Pulmonary artery endothelial cell (primary cell): ENCODE measurements at places on chromosomes 2 and 18. TPM values are rescaled to one million over a fixed set of nuclear protein-coding genes. Genes with fewer than 3 reads are reported as not detected.

The SP100 gene
- total RNA-seq: 110 and 132 TPM in 2 replicates

The SPATS2L gene
- 22.6 and 36.4 TPM in 2 replicates for total RNA-seq

The EHBP1 gene
- total RNA-seq: 22.2 and 33.5 TPM in 2 replicates

The CHRNG gene
- total RNA-seq: not detected in 2 replicates

The RSAD2 gene
- 0.63 and 0.66 TPM in 2 replicates for total RNA-seq

The PPP1R7 gene
- 45.9 and 59.5 TPM in 2 replicates for total RNA-seq

The DIPK1C gene
- not detected in 2 replicates for total RNA-seq

The PEX13 gene
- total RNA-seq: 36.9 and 44.1 TPM in 2 replicates

The SCG2 gene
- not detected in 2 replicates for total RNA-seq

The SDC1 gene
- 2.3 and 18.3 TPM in 2 replicates for total RNA-seq

The MREG gene
- 5.1 and 6.7 TPM in 2 replicates for total RNA-seq

The FAM161A gene
- total RNA-seq: 2.0 and 2.9 TPM in 2 replicates
